ENCODE measurements at places on chromosomes 7 and 10. TPM values are rescaled to one million over a fixed set of nuclear protein-coding genes. Genes with fewer than 3 reads are reported as not detected.

The MLXIPL gene
- 0.16 TPM for total RNA-seq

The SGCE gene
- 97.0 TPM for total RNA-seq

The SAMD9 gene
- 15.6 TPM for total RNA-seq

The CHRM2 gene
- total RNA-seq, result 3.0 TPM

The LRRC17 gene
- total RNA-seq, result 381 TPM

The WDFY4 gene
- total RNA-seq, result not detected

The TSPAN15 gene
- 2.1 TPM for total RNA-seq

The PSMA2 gene
- total RNA-seq, result 42.6 TPM

The AKR1C4 gene
- not detected for total RNA-seq

The KCND2 gene
- total RNA-seq, result 5.0 TPM

The MKX gene
- not detected for total RNA-seq

The NPM3 gene
- total RNA-seq, result 93.2 TPM

The RPEL1 gene
- total RNA-seq, result under 0.01 TPM

The MMD2 gene
- not detected for total RNA-seq

The TRIM73 gene
- 0.94 TPM for total RNA-seq

The PVRIG gene
- total RNA-seq, result not detected

The KCNH2 gene
- total RNA-seq, result 0.17 TPM

The ALOX5 gene
- under 0.01 TPM for total RNA-seq

The ASAH2 gene
- 0.26 TPM for total RNA-seq

Measured in bronchial smooth muscle cell (primary cell).